ENCODE measurements at places on chromosomes 7 and 10.

GRCh38 chr7:21844742-21845141, 101.0 kb downstream of the CDCA7L start:
- no peak for DNase-seq

GRCh38 chr7:68984306-68984705, 614.0 kb upstream of the AUTS2 start:
- no peak for DNase-seq

GRCh38 chr10:26291721-26292480, 75.3 kb downstream of the GAD2 start:
- no peak for DNase-seq

GRCh38 chr7:46461334-46461777, 540.3 kb upstream of the IGFBP3 start:
- DNase-seq, result no peak

DNA sequence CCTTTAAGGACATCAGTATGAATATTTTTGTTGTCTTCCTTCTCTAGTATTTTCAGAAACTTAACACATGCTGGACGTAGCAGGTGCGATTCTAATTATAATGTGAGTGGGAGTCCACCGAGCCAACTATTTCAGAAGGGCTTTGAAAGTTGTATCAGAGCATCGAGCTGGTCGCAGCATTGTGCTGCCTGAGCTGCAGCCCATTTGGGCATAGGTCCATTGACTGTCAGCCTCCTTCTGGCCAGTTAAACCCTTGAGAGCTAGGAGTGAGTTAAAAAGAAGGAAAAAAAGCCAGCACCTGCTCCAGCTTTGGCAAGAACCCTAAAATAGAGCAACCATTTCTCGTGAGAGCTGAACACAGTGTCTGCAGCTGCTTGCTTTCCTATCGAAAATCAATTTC, 47.8 kb downstream of the SLC35G1 start:
- DNase-seq, result no peak

DNA sequence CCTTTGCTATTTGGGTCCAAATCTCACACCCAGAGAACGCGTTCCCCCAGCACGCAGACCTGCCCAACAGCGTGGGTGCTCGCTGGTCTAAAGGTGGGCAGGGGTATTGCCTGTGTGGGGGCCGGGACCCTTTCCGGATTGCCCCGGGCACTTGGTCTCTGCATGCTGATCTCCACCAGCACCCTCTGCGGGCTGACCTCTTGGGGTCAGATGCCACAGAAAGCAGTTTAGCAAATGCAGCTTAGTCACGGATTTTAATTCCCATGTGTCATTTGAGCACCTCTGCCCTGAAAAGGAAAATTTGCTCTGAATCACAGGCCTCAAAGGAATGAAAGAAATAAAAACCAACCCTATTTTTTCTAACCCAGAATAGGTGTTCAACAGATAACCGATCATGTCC, 46.7 kb downstream of the PKD1L1 start:
- no peak for DNase-seq

DNA sequence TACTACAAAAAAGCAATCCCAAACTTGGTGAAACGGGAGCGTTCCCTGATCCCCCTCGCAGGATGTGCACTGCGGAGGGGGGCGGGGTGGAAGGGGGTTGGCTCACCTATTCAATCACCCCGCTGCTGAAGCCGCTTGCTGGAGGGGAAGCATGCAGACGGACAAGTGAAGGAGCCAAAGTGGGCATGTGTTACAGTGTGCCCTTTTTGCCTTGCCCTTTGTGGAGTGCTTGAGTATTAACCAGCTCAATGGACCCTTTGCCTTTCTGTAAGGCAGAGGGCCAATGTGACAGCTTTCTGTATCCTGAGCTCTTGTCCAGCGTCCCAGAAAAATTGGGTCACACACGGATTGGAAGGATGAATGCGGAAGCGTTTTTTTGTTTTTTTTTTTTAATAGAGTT, 348.9 kb upstream of the NPSR1 start:
- DNase-seq, result no peak

DNA sequence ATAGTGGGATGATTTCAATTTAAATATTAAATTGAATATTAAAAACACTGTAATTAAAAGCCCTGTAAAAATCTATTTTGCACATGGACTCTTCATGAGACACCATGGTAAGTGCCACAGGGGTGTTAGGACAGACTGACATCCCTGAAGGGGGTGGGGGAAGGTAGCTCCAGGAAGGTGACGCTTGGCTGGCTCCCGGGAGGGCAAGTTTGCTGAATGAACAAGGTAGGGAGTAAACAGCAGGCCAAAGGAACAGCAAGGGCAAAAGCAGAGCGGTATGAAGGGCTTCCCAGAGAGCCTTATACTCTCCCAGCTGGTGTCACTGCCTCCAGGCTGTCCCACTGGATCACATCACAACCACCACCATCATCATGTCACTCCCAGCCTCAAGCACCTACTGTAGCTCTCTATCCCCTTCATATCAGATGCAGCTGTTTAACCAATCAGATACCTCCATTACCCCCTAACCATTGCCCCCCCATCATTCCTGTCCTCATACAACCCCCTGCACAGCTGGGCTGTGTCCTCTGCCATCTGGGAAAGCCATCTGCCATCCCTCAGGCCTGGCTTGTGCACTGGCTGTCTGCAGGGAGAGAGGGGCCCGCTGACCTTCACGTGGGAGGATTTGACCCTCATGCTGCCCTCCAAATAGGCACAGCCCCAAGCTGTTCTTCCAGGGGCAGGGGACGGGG, 19.5 kb downstream of the HSPA12A start:
- no peak for DNase-seq

GRCh38 chr10:23445591-23445990, 6.7 kb downstream of the OTUD1 start:
- DNase-seq, result no peak

- no peak for DNase-seq
Measured at GRCh38 chr10:22370320-22370719, 25.0 kb downstream of the SPAG6 start.

DNA sequence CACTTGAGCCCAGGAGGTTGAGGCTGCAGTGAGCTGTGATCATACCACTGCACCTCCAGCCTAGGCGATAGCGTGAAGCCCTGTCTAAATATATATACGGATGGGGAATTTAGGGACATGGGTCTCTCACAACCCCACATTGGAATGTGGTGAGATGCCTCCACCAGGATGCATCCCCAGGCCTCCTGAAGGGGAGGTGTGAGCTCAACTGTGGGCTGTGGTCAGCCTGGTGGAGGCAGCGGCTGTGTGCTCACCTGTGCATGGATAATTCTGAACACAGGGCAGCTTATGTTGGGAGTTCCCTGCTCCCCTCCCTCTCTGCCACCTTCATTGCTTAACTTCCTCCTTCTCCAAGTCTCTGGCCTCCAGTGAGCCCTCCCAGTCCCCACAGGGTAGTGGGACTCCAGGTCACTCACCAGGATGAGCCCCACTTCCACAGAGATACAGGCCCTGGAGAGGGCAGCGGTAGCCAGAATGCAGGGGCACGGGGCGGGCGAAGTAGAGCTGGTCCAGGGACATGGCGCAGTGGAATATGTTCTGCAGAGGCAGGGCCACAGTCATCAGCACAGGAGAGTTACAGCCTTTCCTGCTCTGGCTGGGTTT, 30.4 kb downstream of the PYROXD2 start:
- DNase-seq, result no peak

- no peak for DNase-seq
Measured at GRCh38 chr7:107609811-107610261, 29.8 kb downstream of the BCAP29 start.

DNA sequence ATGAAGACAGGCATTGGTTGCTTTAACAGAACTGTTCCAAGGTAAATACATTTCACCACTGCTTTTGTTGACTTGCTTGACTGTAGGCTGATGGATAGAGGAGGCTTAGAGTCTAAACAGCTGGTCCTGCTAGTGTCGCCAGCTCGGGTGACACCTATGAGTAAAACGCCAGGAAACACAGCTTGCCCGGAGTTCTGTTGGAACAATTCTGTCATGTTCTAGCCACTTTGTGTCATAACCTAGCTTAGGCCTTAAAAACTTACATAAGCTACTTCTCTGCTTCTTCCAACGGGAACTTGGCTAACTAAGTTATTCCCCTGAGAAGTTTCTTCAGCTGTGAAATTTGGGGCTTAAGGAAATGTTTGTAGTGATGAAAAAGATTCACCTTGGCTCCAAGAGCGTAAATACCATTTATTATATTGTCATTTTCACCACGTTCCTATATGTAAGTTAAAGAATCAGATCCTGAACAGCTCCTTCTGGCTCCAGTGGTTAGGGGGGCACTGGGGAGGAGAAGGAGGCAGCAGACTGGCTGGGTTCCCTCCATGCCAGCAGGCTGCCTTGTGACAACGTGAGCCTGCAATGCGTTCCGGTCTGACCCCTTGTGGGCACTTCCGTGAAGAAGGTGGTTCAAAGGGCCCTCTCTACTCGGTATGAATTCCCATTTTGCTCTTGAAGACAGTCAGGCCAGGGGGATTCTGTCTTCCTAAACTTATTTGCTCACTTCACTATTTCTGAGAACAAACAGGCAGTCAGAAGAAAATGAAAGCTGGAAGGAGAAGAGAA, 253.2 kb downstream of the BMPER start:
- DNase-seq, result no peak

DNA sequence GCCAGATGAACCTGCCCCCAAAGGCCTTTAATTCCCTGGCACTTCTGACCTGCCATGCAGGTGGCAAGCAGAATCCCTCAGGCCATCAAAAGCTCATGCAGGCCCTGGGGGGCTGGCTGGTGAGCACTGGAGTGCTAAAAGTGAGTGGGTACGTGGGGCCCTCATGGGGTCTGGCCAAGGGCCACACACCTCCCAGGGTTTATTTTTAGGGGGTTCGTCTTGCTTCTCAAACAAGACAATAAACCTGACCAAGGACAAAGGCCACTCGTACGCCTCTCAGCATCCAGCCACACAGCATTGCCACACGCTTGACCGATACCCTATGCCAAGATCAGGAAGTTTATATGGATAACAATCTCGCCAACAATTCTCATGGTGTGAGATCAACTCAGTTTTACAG, 33.1 kb upstream of the DOCK1 start:
- no peak for DNase-seq

DNA sequence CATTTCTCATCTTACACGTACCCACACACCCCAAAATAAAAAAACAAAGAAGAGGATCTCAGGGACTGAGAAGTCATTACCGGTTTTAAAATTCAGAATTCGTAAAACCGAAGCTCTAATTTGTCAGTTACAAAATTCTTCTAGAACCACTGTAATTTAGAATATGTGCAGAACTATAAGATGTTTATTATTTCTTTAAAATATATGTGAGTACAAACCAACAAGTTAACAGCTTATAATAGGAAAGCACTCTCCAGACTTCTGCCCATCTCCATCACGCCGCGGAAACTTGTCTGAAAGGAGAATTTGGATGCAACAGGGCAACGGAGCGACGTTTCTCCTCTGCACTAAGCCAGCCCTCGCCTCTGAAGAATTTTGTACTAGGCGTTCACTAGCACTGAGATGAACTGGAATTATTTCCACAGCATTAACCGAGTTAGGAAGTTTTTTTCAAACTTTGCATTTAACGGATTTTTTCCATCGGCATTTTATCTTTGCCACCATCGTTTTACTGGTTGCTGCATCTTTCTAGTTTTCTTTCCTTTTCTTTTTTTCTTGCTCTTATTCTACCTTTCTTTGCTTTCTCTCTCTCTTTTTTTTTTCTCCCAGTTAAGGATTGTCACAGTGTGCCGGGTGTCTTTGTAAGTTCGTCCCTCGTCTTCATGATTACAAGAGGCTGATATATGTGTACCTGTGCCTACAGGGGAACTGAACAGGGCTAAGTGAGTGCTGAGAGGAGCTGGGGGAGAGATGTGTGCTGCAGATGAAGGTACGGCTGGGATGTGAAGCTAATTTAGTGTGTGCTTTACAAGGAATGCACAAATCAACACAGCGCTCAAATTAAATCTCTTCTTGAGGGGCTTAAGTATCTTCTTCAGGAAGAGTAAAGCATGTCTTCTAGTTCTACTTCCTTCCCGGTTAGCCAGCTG, 295.9 kb upstream of the NFE2L3 start:
- no peak for DNase-seq

DNA sequence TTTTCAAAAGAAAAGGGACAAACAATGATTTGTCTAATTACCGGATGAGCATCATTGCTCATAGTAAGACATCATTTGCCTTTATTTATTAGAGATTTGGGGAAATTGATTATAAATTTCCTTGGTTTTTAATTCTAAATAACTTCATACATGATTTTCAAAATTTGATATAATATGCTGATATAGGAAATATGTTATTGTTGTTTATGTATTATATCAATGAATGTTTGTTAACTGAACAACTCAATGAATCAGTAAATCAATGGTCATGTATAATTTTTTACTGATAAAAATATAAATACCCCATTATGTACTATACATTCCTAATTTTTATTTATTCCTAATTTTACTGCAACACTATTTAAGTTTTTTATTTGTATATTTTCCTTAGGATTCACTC, 257.3 kb downstream of the TSPAN12 start:
- DNase-seq, result no peak

GRCh38 chr10:119153661-119154060, 11.9 kb downstream of the SFXN4 start:
- DNase-seq, result no peak

DNA sequence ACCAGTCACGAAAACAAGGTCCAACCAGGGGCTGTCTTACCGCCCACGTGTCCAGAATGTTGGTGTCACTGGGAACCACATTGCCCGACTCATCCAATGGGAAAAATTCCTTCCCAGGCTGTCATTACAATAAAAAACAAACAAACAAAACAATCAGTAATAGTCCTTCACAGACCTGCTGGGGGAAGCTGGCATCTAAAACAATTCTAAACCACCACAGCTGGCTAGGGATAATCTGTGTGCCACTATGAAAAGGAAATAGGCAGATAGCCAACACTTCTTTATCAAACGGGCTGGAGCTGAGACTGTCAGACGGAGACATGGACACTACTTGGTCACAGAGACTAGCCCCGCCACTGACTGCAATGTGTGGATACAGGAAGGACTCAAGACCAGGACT, 9.2 kb downstream of the AKR1B1 start:
- DNase-seq, result no peak

DNA sequence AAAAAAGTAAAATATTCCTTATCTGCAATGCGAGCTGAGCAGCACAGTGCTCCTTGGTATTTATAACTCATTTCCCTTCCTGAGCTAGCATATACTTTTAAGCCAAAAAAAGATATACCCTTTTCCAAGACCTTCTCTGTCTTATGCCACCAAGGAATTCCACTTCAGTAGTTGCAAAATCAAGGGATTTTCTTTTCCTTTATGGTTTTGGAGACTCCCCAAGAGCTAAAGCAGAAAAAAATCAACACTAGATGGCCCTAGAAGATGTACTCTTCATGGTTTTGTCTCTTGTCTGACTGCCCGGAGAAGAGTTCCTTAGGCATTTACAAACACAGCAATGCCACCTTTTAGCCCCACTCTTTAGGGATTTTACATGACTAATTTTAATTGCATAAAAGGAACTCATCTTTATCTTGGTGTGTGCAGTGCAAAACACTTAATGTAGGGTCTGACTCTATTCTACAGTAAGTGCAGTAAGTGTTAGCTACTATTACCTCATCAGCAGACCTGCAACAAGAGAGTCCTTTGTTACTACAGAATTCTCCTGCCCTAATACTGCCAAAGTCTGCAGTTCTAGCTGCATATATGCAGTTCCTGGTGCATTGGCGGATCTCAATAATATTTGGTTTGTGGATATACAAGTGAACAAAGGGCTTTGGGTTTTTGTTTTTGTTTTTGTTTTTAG, 443.3 kb downstream of the GFRA1 start:
- DNase-seq, result no peak

All from stimulated activated CD4-positive, alpha-beta T cell treated with anti-CD3 and anti-CD28 coated beads, Interleukin-15, amount 100 ng/mL, for 48 hours (primary cell).